ENCODE measurements at places on chromosomes 11 and 22.

DNA sequence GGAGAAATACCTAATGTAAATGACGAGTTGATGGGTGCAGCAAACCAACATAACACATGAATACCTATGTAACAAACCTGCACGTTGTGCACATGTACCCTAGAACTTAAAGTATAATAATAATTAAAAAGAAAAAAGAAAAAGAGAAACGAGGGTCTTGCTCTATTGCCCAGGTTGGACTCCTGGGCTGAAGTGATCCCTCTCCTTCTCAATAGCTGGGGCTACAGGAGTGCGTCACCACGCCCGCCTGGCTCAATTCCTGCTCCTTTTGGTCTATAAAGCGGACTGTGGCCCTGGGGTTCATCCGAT, 521 bp upstream of the PTS start:
- no peak for DNase-seq

- DNase-seq = no peak
Measured at GRCh38 chr11:23903044-23903704, 593.7 kb upstream of the LUZP2 start.

- peak; percentile 56 for DNase-seq
Measured at GRCh38 chr11:74397501-74398243, 561 bp downstream of the PGM2L1 start.

DNA sequence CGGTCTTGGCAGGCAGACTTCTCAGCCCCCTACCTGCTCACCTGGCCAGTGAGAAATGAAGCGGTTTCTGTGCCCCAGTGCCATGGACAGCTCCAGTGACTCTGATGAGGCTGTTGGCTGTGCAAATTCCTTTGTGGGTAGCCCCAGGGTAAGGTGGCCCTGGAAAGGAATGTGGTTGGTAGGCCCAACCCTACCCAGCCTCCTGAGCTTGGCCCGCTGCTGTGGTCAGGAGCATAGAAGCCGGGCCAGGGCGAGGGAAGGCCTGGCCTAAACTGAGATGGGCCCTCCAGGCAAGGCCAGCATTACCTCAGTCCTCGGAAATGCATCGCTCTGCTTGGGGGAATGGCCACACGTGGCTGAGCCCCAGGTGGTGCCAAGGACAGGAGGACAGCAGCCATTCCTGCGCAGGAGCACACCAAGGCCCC, 16.9 kb downstream of the DAGLA start:
- DNase-seq = no peak

DNA sequence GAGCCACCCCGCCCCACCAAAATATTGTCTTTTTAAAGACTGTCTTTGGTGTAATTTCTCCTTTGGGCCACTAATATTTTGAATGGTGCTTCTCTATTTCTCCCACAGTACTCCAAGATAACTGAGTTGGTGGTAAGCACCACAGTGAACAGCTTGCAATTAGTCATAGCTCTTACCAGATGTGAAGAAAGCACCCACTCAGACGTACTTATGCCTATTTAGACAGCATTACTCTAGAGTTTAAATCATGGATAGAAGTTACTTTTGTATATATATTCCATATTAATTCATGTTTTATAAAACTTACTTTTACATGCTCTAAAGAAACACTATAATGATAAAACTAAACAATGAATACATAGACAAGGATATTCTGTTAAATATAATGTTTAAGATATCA, 12.7 kb downstream of the ANO3 start:
- DNase-seq = no peak

Data from HuH-7 (cell line).